ENCODE measurements at places on chromosomes 7 and 10. TPM values are rescaled to one million over a fixed set of nuclear protein-coding genes. Genes with fewer than 3 reads are reported as not detected.
A peak's percentile ranks its signal among the peaks of the same experiment; 100 is the strongest.

DNA sequence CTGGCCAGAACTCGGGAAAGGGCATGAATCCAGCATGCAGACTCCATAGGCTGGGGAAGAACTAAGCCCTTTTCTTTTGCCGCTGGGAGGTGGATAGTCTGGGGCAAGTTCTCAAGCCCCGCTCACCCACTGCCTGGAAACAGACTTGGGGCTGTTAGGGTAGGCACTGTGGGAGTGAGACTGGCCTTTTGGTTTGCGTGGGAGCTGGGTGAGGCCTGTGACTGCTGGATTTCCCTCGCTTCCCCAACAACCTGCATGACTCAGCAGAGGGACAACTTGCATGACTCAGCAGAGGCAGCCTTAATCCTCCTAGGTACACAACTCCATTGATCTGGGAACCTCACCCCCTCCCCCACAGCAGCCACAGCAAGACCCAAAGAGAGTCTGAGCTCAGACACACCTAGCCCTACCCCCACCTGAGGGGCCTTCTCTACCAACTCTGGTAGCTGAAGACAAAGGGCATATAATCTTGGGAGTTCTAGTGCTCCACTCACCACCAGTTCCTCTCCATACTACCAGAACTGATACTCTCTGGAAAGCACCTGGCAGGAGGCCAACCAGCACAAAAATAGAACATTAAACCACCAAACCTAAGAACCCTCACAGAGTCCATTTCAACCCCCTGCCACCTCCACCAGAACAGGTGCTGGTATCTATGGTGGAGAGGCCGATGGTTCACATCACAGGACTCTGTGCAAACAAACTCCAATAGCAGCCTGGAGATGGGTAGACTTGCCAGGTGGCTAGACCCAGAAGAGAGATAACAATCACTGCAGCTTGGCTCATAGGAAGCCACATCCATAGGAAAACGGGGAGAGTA lies 81.4 kb upstream of the LAMB4 start:
- H3K27me3 ChIP-seq, result no peaks in the 10 kb centered on the region
- no peak overlapping the region for H3K4me3 ChIP-seq
- DNase-seq, result no peak
- peaks cover 5% of the 10 kb centered on the region for H3K4me1 ChIP-seq
- no peak overlapping the region for H3K27ac ChIP-seq
- no peaks in the 10 kb centered on the region for H3K36me3 ChIP-seq

MMD2 gene
- total RNA-seq, result not detected

- no peak overlapping the region for H3K4me3 ChIP-seq
- no peak for DNase-seq
- H3K27me3 ChIP-seq, result peaks cover 2% of the 10 kb centered on the region
- no peaks in the 10 kb centered on the region for H3K36me3 ChIP-seq
Measured at GRCh38 chr7:34211018-34211417, 305.7 kb downstream of the BMPER start.

- H3K4me1 ChIP-seq, result no peaks in the 10 kb centered on the region
- no peak overlapping the region for H3K27ac ChIP-seq
- H3K27me3 ChIP-seq, result no peaks in the 10 kb centered on the region
- DNase-seq, result no peak
- H3K36me3 ChIP-seq, result no peaks in the 10 kb centered on the region
Measured at GRCh38 chr7:19375976-19376375, 230.8 kb upstream of the FERD3L start.

- DNase-seq, result no peak
- H3K27ac ChIP-seq, result no peak overlapping the region
- no peak overlapping the region for H3K4me3 ChIP-seq
- H3K27me3 ChIP-seq, result no peaks in the 10 kb centered on the region
- H3K36me3 ChIP-seq, result no peaks in the 10 kb centered on the region
Measured at GRCh38 chr10:29055101-29055500, 233.8 kb upstream of the LYZL1 start.

DNA sequence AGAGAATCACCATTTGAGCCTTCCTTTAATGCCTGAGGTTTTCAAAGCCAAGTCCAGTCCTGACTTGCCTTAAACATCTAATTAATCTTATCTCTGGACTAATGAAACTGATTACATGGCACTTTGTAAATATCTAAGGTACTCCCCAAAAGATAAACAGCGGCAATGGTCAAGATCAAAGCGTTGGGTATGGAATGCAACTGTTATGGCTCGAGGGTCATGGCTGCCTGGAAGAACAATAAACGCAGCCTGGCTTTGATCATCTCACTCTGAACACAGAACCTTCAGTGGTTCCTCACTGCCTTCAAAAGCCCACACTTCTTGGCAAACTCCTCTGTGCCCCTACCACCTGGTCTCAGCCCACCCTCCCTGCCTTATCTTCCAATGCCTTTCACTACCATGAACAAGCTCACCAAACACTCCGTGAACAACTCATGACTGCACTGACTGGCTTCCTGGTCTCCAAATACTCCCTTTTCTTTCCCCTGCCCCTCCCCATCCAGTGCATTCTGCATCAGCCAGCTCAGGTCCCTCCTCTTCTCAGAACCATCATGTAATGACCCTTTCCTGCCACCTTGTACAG lies 150.2 kb upstream of the NFE2L3 start:
- peaks cover 16% of the 10 kb centered on the region for H3K27me3 ChIP-seq
- no peak for DNase-seq
- no peak overlapping the region for H3K27ac ChIP-seq
- no peaks in the 10 kb centered on the region for H3K36me3 ChIP-seq
- no peak overlapping the region for H3K4me3 ChIP-seq

- no peaks in the 10 kb centered on the region for H3K4me1 ChIP-seq
- DNase-seq, result no peak
- H3K27ac ChIP-seq, result no peak overlapping the region
- H3K27me3 ChIP-seq, result no peaks in the 10 kb centered on the region
Measured at GRCh38 chr7:82362129-82362706, 81.4 kb downstream of the CACNA2D1 start.

WIPF3 gene
- total RNA-seq, result not detected

AGMO gene
- total RNA-seq, result not detected

DNA sequence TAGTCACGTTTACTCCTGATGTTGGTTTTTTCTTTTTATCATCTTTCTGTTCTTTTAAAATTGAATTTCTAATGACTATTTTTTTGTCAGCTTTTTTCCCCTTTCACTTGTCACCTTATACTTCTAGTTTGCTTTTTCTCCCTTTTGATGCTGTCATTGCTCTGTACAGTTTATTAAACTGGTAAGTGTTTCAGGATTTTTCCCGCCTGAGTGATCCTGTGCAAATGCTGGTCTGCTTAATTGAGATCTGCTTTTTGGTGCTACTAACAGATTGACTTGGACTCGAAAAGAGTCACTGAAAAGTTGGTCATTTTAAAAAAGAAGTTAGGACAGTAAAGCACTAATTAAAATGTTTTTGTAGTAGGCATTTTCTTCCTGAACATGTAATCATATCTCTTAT lies 95.2 kb downstream of the PHTF2 start:
- DNase-seq, result no peak
- H3K4me1 ChIP-seq, result no peaks in the 10 kb centered on the region
- peaks cover 2% of the 10 kb centered on the region for H3K36me3 ChIP-seq
- H3K27ac ChIP-seq, result no peak overlapping the region
- H3K27me3 ChIP-seq, result no peaks in the 10 kb centered on the region

- H3K4me1 ChIP-seq, result no peaks in the 10 kb centered on the region
- DNase-seq, result no peak
- H3K4me3 ChIP-seq, result no peak overlapping the region
- no peak overlapping the region for H3K27ac ChIP-seq
- H3K36me3 ChIP-seq, result peaks cover 12% of the 10 kb centered on the region
Measured at GRCh38 chr10:97353945-97354344, 19.4 kb upstream of the FRAT2 start.

GRCh38 chr7:116588641-116589594 lies 64.1 kb downstream of the CAV1 start:
- no peaks in the 10 kb centered on the region for H3K36me3 ChIP-seq
- peak overlapping the region; percentile 50 for H3K27ac ChIP-seq
- H3K4me3 ChIP-seq, result no peak overlapping the region

All from activated T-helper 1 cell treated with anti-CD3 and anti-CD28 coated beads, Interleukin-12 subunit alpha, Interleukin-12 subunit beta, Interleukin-2, Interleukin-4 antibody, amounts not matched to agents 30 ng/mL and 10 ng/mL and 1 ng/mL, durations not matched to agents 14 hours and 24 hours and 36 hours (primary cell).